ENCODE measurements at places on chromosomes 1 and 21.

- no peak for DNase-seq
These were observed 23.7 kb downstream of the WARS2 start for GRCh38 chr1:119116725-119117124.

GRCh38 chr1:10730985-10731384, 65.5 kb downstream of the CASZ1 start:
- DNase-seq, result no peak

DNA sequence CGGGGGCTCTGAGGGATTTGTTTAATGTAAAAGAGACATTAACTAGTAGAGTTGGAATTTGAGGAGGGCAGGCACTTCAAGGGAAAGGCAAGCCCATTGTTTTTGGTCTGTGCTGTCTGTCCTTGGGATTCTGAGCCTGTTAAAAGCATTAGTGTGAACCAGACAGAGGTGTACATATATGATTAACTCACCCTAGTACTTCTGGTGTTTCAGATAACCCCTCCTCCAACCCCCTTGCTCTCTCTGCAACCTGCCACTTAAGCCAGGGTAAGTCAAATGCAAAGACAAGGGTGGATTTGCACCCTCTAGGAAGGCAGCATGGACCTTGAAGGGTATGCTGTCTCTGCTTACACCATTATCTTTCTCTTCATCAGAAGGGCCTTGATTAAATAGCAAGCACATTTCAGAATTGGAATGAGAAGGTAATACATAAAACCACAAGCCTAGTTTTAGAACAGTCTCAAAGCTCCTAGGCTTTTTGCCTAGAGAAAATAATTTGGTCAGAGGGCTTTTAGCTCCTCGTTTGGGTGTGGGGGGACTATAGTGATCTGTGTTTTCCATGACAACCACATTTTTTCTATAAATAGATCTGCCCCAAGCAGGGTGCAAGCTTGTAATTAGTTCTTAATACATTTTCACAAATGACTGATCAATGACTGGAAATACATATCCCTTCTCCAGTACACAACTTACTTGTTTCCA, 120.7 kb upstream of the SGIP1 start:
- no peak for DNase-seq

GRCh38 chr1:241181471-241181870, 175.5 kb downstream of the RGS7 start:
- no peak for DNase-seq

DNA sequence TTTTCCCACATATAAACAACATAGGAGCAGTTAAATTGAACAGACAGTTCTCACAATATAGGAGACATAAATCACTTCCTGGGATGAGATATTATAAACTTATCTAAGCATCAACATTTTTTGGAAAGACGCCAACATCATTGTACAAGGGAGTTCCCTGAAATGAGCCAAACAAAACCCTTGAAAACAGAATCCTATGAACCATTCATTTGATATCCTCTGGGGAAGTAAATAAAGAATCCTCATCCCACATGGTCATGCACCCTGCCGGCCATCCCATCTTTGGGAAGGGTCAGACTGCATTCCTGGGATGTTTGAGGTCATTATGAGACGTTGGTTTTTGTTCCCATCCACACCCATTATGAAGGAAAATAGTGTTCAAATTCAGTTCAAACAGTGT, 111.8 kb upstream of the USP25 start:
- no peak for DNase-seq

DNA sequence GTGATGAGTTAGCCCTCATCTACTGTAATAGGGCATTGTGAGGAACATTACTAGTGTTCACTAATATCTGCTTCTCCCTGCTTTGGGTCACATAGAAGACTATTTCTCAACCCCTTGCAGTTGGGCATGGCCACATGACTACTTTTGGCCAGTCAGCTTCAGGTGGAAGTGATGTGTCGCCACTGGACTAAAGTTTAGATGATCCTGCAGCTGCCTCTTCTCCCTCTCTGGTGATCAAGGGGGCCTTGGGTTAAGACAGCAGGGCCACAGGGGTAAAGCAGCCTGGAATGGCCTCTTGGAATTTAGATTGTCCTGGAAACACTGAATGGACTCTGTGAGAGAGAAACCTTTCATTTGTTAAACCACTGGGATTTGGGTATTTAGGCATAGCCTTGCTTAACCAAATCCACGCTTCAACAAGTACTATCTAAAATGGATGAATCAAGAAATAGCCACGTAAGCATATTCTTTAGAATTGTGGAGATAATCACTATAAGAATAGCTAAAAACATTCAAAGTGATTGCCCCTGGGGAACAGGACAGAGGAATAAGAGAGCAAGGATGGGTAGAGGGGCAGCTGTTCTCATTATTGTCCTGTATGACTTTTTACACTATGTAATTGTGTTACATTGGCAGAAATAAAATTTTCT, 41.2 kb downstream of the OPRD1 start:
- no peak for DNase-seq

- DNase-seq, result no peak
These were observed 121.9 kb upstream of the TSPAN2 start for GRCh38 chr1:115211071-115211745.

DNA sequence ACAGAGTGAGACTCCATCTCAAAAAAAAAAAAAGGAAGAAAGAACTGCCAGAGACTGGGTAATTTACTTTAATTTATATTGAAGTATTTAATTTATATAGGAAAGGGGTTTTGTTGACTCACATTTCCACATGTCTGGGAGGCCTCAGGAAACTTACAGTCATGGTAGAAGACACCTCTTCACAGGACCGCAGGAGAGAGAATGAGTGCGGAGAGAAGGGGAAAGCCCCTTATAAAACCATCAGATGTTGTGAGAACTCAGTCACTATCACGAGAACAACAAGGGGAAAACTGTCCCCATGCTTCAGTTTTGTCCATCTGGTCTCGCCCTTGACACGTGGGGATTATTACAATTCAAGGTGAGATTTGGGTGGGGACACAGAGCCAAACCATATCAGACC, 25.8 kb upstream of the PPP1R8 start:
- no peak for DNase-seq

GRCh38 chr21:42645211-42646075, 8.0 kb upstream of the PDE9A start:
- no peak for DNase-seq

DNA sequence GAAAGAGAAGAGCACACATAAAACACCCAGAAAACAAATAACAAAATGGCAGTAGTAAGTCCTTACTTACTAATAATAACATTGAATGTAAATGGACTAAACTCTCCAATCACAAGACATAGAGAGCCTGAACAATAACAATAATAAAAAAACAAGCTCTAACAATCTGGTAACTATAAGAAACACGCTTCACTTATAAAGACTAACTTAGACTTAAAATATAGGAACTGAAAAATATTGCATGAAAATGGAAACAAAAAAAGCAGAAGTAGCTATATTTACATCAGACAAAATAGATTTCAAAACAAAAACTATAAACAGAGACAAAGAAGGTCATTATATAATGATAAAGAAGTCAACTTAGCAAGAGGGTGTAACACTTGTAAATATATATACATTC, 83.1 kb upstream of the LYPLAL1 start:
- DNase-seq, result no peak

GRCh38 chr1:67668660-67669059, 16.3 kb upstream of the GADD45A start:
- no peak for DNase-seq

GRCh38 chr1:75425001-75425650, 185.8 kb downstream of the SLC44A5 start:
- DNase-seq, result no peak

GRCh38 chr1:44368471-44369151, 13.6 kb upstream of the ERI3 start:
- DNase-seq, result no peak

GRCh38 chr21:39173716-39174680, 9.3 kb downstream of the PSMG1 start:
- DNase-seq, result no peak

DNA sequence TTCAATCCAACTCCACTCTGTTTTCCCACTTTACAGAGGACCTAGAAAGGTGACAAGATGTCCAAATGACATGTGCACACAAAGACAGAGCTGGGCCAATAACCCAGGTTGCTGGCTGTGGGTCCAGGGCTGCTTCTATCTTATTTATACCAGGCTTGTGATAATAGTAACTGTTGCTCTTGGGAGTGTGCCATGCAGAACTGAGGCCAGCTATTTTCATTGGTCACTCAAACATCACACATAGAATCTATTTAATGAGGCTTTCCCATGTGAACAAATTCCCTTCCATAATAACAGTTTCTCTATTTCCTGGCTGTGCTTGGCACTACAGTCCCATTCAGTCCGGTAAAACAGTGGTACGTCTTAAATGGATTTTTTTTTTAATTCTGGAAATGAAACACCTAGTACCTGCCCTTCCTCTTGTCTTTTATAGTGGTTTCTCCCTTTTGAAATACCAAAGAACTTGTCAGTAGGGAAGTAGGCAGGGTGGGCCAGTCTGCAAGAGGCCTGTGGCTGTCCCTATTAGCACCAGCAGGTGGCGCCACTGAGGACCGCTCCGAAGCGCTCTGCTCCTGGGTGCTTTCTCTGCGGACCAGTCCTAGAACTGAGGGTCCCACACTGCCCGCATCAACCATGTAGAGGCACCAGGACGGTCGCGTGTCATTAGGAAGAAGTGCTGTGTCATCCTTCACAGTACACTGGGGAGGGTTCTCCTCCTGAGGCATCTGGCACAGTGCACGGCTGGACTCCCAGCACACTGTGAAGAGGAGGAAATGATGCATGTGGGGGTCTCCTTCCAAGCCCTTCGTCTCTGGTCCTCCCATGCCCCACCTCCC, 52.1 kb downstream of the GPR161 start:
- DNase-seq, result no peak

DNA sequence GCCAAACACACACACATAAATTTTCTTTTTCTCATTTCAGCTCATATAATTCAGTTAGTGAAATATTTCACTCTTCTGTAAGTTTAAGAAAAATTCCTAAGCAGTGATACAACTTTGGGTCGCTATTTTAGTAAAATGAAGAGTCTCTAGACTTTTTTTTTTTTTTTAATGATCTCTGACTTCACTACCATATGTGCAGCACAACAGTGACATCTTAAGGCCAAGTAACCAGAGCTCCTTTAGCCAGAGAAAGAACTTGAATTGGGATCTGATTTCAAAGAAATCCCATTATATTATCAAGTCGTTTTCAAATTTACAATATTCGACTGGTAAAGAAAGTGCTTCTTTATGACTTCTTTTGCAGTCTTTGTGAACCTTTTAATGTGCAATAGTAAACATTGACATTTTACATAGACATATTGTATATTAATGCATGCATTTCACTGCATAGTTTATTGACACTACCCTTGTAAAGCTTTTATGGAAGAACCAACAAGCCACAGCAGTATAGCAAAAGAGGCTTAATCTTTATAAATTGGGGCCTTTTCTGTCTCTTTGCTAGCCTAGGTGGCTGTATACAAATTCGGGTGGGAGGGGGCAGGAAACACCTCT, 62.2 kb downstream of the LRRC40 start:
- no peak for DNase-seq

- no peak for DNase-seq
These were observed 141.0 kb upstream of the HP1BP3 start for GRCh38 chr1:20928146-20928545.
